ENCODE measurements at places on chromosomes 12 and 14. TPM values are rescaled to one million over a fixed set of nuclear protein-coding genes. Genes with fewer than 3 reads are reported as not detected.

PTCSC3 gene
- not detected for total RNA-seq

ACSM4 gene
- not detected for total RNA-seq

KRT74 gene
- total RNA-seq = not detected

DNA sequence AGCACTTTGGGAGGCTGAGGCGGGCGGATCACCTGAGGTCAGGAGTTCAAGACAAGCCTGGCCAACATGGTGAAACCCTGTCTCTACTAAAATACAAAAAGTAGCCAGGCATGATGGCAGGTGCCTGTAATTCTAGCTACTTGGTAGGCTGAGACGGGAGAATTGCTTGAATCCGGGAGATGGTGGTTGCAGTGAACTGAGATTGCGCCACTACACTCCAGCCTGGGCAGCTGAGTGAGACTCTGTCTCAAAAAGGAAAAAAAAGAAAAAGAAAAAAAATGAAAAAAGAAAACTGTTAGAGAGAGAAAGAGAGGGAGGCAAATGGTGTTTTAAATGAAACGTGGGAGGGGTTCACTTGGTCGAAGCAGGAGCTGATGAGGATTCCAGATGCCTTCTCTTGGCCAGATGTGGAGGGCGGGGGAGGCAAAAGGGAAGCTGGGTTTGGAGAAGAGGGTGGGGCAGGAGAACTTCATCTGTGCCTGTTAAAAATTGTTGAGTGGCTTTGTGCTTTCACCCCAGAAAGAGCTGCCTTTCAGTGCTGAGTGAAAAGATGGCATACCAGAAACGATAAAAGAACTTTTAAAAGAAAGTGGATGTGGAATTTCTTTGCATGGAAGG is 1.1 kb downstream of the EMP1 start:
- DNase-seq = no peak

DNA sequence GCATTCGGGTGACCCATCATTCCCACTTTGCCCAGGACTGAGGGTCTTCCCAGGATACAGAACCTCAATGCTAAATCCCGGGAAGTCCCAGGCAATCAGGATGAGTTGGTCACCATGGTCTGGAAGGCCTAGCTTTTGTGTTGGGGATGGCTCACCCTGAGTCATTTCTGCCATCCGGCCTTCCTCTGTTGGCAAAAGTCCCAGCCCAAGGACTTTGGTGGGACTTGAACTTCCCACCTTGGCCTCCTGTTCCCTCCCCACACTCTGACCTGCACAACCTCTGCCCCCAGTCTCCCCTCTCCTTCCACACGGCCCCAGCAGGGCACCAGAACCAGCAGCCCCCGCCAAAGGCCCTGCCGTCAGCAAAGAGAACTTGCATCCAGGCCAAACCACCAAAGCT is 24.6 kb upstream of the NCOR2 start:
- DNase-seq = no peak

DNA sequence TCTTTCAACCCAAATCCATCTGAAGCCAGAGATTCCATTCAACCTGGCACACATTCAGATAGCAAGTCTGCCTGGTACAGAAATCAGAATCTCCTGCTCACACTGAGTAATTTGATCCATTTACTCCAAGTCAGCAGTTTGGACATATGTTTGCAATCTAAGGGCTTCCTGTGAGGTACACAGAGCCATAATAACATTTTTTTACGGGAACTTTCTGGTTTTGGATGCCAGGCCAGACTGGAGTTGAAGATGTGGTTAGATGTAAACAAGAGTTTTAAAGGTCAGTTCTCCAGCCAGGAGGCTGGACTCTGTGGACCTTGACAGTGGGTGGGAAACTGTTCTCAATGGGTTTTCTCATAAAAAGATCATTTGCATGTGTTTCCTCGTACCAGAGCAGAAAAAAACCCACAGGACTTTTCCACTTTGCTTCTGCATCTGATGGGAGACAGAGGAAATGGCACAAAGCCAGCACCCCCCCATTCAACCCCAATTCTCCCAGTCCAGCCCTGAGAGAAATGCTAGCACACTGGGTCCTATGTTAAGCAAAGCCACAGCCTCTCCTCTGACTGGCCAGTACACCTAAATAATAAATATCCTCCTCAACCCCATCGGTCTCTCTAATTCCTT is 17.7 kb upstream of the TSPAN11 start:
- DNase-seq = no peak

DNA sequence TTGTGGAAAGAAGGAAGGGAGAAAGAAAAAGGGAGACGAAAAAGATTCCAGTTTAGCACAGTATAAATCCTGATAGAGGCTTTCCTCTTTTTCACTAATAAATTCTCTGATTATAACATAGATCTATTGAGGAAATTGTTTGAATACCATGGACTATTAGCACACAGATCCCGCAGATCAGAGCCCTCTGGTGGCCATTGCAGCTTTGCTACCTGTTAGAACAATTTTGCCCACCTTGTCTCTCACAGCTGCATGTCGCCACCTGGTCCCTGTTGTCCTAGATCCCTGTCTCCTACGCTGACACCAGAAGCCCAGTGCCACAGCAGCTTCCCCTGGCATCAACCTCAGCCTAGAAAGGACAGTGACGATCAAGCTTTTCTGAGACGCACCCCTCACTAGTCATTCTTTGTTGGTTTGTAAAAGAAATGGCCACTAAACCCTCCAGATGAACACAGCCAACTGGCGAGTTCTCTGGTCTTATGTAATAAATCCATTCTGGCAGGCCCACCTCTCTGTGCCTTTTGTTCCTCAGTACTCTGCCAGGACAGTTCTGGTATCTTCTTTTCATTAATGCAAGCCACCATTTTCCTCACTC is 9.9 kb downstream of the GPHB5 start:
- DNase-seq = no peak

- DNase-seq = no peak
These were observed 78.3 kb downstream of the TSHR start for GRCh38 chr14:81033698-81034240.

DNA sequence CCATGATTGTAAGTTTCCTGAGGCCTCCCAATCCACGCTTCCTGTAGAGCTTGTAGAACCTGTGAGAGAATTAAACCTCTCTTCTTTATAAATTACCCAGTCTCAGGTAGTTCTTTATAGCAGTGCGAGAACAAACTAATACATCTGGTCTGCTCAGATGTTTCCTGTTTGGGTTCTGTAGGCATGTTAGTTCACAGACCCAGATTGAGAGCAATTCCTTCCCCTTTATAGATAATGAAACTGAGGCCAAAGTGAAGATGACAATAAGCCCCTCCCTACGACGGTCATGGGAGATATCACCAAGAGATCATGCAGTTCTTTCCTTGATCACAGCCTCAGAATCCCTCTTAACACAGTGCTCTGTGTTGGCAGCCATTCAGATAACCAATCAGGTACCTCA is 76.5 kb upstream of the CLMN start:
- DNase-seq = no peak
